Colonic mucosa (tissue), 4 donors: ENCODE measurements at places on chromosomes 13 and 19. TPM values are rescaled to one million over a fixed set of nuclear protein-coding genes. Genes with fewer than 3 reads are reported as not detected.

- DNase-seq: no peak
Observed at GRCh38 chr13:105961438-105961837, 574.0 kb downstream of the EFNB2 start.

The CYP4F2 gene
- total RNA-seq: 3.9 TPM

The ATP7B gene
- 14.0 TPM for total RNA-seq

GRCh38 chr13:24263632-24264031, 45.7 kb upstream of the C1QTNF9 start:
- DNase-seq: no peak

- no peak for DNase-seq
Observed at GRCh38 chr19:15466851-15467733, 2.7 kb upstream of the RASAL3 start.

The CALR3 gene
- not detected for total RNA-seq

DNA sequence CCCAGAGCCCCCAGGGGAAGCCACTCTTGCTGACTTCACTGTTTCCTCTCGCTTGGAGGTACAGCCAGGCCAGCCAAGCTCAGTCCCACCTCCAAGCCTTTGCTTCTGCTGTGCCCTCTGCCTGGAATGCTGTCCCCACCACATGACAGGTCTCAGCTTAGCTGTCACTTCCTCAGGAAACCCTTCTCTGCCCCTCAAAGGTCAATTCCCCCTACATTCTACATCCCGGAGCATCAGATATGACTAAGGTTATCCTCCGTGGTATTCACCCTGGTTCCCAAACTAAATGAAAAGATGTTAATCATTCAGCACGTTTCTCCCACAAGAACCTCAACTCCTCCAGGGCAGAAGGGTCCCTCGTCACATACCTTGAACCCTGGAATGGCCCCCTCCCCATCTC, 53.5 kb downstream of the PTPRS start:
- DNase-seq: no peak

DNA sequence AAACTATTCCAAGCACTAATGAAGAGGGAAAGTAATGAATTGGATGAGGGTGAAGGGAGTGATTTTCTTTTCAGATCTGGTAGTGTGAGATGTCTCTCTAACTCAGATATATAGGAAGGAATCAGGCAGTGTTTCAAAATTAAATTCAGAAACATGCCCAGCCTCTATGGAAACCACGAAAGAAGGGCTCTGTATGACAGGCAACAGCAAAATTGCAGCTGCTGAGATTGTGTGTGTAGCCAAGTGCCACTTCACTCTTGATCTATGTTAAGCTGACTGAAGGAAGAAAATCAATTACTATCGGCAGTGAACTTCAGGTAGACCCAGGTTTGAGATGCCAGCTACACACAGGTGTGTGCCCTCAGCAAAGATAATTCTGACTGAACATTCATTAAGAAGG, 387.4 kb downstream of the PCDH9 start:
- DNase-seq: no peak

- no peak for DNase-seq
Observed at GRCh38 chr13:30017880-30018279, 167.5 kb upstream of the UBL3 start.

The ZNF430 gene
- total RNA-seq: 11.7 TPM

GRCh38 chr19:7535998-7536695, 630 bp downstream of the PNPLA6 start:
- no peak for DNase-seq

The LMTK3 gene
- total RNA-seq: 3.1 TPM

The ZFR2 gene
- total RNA-seq: not detected

DNA sequence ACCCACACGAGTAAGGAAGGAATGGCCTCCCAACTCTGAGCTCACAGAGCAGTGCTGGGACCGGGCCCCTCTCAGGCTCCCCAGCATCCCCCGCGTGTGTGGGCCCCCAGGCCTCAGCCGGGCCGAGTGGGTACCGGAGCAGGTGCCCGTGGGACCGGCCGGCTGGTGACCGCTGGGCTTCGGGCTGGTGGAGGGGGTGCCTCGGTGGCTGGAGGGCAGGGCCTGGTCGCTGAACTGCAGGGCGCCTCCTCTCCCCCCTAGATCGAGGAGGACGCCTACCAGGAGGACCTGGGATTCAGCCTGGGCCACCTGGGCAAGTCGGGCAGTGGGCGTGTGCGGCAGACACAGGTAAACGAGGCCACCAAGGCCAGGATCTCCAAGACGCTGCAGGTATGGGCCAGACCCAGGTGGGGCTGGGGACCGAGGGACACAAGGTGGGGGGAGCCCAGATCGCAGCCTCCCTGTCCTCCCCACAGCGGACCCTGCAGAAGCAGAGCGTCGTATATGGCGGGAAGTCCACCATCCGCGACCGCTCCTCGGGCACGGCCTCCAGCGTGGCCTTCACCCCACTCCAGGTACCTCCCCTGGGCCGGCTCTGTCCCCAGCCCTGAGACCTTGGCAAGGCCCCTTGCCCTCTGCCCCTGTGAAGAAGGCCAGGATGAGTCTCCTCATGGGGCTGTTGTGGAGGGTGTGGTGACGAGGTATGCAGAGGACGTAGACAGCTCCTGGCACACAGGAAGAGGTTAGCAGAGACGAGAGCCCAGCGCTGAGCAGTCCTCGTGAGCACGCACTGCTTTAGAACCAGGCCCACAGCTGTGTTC, 8.6 kb upstream of the CNOT3 start:
- no peak for DNase-seq

DNA sequence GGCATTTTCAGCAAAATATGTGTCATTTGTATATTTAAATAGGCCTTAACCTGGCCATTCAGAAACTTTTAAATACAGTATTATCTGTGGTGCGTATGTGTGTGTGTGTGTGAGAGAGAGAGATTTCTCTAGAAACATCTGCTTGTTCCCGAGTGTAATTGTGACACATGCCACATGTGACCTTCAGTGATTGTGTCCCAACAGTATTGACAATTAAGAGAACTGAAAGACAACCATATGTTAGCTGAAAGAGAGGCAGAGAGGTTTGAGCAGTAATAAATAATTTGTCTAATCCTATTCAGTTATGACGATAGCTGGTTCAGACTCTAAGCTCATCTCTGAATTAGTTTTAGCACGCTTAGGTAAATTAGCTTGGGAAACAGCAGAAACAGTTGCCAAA, 1503.1 kb downstream of the PCDH9 start:
- no peak for DNase-seq

DNA sequence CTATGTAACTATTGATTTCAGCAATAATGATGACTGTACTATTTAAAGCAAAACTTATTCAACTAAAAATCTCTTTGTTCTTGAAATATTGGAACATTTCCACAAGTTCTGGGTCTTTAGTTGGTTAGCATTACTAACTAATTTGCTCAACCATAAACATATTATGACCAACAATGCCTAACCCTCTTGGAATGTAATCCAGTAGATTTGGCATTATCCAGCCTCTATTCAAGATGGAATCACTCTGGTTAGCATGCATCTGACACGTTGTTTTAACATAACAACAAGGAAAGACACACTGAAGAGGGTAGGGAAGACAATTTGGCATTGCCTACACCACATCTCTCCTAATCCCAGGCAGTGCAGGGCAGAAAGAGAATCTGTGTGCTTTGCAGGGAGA, 941.3 kb upstream of the PCDH20 start:
- DNase-seq: no peak

The S1PR5 gene
- not detected for total RNA-seq

The ZNF606 gene
- total RNA-seq: 12.2 TPM

DNA sequence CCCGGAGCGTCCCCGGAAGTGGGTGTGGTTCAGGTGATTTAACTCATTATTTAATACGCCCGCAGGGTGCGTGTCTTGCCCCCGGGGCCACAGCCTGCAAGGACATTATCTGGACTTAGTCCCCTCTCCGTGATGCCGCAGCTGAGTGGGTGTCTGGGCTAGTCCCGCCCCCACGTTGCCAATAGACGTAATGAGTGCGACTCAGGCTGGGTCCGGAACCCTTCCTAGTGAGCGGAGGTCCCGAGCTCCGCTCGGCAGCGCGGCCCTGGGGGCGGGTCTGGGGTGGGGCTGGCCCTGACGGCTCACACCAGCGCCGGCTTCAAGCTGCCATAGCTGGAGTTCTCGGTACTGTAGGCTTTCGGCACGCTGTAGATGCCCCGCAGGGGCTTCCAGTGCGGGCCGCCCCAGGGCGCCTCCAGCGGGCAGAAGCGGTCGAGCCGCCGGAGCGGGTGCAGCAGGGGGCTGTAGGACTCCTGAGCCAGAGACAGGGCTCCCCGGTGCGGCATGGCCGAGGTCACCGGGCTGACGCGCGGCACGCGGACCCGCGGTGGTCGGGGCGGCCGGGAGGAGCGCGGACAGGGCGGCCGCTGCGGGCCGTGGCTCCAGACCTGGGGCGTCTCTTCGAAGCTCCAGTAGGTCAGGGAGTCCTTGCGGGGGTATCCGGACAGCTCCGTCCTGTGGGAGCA, 918 bp upstream of the LHB start:
- DNase-seq: peak; percentile 43

The CXCL17 gene
- total RNA-seq: not detected

- no peak for DNase-seq
Observed at GRCh38 chr13:89227356-89227755, 1556.2 kb downstream of the SLITRK5 start.

The TRMT1 gene
- 40.1 TPM for total RNA-seq

DNA sequence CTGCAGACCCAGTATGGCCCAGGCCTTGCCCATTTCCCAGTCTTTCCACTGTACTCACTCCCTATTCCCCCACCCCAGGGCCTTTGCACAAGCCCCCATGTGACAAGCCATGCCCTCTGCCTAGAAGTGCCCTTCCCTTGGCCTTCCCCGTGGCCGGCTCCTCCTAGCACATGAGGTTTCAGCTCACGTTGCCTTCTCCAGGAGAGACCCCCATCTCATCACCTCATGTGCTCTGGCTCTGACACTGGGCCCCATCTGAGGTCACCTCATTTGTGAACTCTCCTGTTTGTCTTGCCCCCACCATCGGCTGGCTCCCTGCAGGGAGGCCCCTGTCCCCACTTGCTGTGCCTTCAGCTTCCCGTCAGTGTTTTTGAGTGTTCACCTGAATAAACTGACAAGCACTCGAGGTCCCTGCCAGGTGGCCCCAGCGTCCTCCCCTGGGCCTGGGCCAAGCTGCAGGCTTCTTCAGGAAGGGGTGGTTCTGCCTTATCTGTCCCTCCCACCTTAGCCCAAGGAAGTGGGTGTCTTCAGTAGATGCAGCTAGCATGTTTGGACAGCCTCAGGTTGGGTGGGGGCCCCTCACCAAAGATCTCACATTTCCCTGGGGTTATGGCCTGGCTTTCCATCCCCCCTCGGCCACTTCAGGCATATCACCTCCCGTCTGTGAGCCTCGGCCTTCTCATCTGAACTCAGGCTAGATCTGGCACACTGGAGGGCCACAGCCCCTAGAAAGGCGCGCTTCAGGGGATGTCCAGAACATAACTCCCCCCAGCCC, 3.8 kb upstream of the SLC25A42 start:
- DNase-seq: no peak

- no peak for DNase-seq
Observed at GRCh38 chr19:58498316-58499020, 13.3 kb downstream of the SLC27A5 start.

DNA sequence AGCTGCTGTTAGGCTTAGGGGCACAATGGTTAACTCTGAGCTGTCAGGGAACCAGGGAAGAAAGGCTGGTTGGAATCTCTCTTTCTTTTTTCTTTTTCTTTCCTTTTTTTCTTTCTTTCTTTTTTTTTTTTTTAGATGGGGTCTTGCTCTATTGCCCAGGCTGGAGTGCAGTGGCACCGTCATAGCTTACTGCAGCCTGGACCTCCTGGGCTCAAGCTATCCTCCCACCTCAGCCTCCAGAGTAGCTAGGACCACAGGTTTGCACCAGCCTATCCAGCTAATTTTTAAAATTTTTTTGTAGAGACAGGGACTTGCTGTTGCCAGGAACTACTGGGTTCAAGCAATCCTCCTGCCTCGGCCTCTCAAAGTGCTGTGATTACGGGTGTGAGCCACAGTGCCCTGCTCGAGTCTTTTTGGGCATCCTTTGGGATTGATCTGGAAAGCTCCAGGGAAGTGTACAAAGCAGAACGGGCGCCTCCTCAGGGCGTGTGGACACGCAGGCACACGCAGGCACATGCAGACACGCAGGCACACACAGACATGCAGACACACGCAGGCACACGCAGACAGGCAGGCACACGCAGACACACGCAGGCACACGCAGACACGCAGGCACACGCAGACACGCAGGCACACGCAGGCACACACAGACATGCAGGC, 99.2 kb downstream of the GADD45B start:
- DNase-seq: no peak

GRCh38 chr13:58843071-58843470, 1211.5 kb downstream of the PCDH17 start:
- no peak for DNase-seq

The PSG7 gene
- not detected for total RNA-seq

- DNase-seq: no peak
Observed at GRCh38 chr13:51767100-51767499, 36.9 kb downstream of the DHRS12 start.

DNA sequence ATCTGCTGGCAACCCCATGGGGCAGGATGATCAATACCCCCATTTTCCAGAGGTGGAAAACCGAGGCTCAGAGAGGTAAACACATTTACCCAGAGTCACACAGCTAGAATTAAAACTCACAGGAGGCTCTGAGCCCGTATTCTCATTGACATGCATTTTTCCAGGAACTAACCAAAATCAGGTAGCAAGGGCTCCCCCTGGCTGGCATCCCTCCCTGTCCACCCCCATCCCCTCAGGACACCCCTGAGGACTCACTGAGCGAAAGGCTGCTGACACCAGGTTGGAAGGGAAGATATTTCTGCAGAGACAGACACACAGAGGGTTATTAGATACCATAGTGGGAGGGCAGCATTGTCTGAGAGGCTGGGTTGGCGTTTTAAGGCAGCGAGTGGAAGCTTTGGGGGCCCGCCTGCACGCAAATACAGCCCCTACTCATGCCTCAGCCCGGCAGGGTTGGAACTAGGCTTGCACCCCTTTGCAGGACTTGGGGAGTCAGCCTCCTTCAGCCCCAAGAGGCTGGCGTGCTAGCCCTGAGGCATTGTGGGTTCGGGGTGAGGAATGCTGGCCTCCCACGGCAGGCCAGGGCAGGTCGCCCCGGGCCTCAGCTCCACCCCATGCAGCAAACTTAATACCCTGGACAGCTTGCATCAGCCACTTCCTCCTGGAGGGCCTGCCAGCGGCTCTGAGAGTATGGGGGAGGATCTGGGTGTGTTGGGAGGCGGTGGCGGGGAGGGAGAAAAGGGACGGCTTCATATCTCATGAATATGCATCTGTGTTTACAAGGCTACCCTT, 3.9 kb downstream of the SLC1A5 start:
- DNase-seq: peak; percentile 92

- DNase-seq: no peak
Observed at GRCh38 chr19:44236384-44236783, 23.3 kb upstream of the ZNF233 start.
